ENCODE measurements at places on chromosomes 5 and 9.
A peak's percentile ranks its signal among the peaks of the same experiment; 100 is the strongest.

GRCh38 chr9:109463924-109464625, 34.0 kb downstream of the PTPN3 start:
- no peak for ATAC-seq

DNA sequence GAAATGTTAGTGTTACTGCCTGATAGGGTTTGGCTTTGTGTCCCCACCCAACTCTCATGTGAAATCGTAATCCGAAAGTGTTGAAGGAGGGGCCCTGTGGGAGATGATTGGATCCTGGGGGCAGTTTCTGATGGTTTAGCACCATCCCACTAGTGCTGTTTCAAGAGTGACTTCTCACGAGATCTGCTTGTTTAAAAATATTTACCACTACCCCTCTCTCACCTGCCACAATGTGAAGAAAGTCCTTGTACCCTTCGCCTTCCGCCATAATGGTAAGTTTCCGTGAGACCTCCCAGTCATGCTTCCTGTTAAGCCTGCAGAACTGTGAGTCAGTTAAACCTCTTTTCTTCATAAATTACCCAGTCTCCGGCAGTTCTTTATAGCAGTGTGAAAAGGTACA, 2.6 kb upstream of the RFX3 start:
- ATAC-seq, result peak; percentile 46

- ATAC-seq, result no peak
Observed at GRCh38 chr5:170631466-170632195, 127.8 kb downstream of the KCNIP1 start.

- no peak for ATAC-seq
Observed at GRCh38 chr9:110532908-110533665, 46.5 kb downstream of the SVEP1 start.

DNA sequence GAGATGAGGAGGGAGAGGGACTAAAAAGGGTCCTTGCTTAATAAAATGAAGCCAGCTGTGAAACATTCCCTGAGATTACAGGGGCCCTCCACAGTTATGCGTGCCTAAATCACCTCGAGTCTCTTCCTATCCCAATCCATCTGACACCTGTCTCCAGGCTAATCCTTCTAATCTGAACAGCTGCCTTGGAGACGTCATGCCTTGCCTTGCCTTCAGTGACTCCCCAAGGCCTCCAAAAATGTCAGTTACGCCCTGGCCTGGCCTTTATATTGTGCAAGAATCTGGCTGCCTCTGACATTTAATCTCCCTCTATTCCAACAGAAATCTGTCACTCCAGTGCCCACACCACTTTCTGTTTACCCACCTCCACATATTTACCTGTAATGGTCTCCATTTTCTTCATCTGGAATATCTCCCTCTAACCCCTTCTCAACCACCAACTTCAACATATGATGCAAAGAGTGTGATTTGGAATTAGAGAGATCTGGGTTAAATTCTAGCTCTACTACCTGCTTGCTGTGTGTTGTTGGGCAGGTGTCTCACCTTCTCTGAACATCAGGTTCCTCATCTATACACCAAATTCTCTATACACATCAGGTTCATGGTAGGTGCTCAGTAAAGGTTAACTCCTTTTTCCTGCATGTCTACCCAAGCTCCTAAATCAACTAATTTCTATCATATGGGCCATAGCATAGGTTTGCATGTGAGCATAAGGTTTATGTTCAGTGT, 57.9 kb downstream of the PTCD2 start:
- no peak for ATAC-seq

- no peak for ATAC-seq
Observed at GRCh38 chr9:97695995-97696802, 941 bp downstream of the XPA start.

- ATAC-seq, result no peak
Observed at GRCh38 chr5:82246960-82247574, 31.1 kb downstream of the RPS23 start.

DNA sequence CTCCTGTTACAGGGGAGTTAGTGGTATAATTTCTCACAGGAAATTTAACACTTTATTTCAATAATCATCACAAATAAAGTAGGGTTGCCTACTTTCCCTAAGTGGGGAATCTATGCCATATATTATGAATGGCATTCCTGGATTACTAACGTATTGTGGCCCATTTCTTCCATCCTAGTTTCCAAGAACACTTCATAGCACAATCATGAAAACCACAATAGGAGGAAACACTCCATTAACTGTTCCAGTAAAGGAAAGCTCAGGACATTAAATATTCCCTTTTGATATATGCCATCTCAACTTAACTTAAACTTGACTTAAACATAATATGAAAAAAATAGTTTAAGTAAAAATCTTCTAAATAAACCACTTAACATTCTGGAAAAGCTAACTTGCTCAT, 2.1 kb downstream of the CPLANE1 start:
- no peak for ATAC-seq

GRCh38 chr5:174729075-174729680, 4.8 kb downstream of the MSX2 start:
- ATAC-seq, result no peak

DNA sequence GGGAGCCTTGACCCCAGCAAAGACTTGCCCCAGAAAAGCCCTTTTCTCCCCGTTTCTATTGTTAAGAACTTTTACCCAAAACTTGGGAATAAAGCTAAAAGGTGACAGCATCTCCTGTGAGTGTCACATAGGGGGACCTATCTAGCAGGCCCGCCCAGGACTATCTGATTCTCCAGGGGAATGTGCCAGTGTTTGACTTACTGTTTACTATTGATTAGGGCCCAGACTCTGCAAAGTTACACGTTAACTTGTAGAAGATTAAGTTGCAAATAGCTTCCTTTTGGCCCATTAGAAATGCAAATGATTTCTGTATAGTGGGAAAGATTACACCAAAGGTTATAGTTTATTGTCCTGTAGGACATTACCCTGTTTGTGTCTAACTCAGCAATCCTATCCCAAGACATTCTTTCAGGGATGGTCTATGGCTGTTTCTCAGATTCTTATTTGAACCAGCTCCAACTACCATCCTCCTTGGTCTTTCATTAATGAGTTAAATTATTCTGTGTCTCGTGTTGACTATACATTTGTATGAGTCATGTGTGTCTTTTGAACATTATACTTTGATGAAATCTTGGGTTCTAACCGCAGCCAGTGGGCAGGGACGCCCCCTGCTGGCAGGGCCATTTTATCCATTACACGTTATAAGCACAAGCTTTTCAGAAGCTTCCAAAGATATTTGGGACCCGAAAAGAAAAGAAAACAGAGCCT, 60.7 kb downstream of the HRH2 start:
- peak; percentile 94 for ATAC-seq

- ATAC-seq, result no peak
Observed at GRCh38 chr5:179834120-179834519, 13.4 kb downstream of the SQSTM1 start.

DNA sequence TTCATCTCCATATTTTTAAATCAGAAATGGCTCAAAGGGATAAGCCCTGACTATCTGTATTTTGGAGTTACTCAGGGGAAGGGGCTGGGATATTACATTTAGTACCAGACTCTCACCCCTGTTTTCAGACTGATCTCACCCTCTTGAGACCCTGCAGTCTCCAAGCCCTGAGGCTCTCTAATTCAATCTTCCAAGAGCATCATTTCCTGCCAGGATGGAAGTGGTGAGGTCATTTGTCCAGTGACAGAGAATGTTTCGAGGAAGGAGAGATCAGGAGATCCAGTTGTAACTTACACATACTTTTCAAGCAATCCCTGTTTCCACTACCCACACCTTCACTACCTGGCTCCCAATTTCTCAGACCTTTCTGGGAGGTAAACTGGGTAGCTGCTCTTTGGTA, 295.5 kb upstream of the EFNA5 start:
- no peak for ATAC-seq

- ATAC-seq, result no peak
Observed at GRCh38 chr5:2451100-2451499, 300.4 kb downstream of the IRX2 start.

GRCh38 chr9:133320421-133320881, 15.5 kb downstream of the SURF6 start:
- ATAC-seq, result no peak

- ATAC-seq, result no peak
Observed at GRCh38 chr9:124625087-124625486, 117.9 kb upstream of the NR5A1 start.

DNA sequence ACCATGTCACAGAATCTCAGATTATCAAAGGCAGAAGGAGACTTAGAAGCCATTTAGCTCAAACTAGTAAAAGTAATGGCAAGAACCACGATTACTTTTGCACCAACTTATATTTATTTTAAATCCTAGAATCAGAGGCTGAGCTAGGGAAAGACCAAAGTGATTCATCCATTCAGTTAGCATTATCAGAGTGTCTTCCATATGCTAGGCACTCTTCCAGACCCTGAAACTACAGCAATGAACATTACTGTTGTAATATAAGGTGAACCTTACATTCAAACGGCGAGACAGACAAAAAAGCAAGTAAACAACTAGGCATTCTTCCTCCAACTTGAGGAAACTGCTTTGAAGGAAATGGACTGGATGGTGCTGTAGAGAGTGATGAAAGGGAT, 7.9 kb downstream of the PDE6A start:
- no peak for ATAC-seq

- ATAC-seq, result no peak
Observed at GRCh38 chr5:172077664-172078425, 71.4 kb upstream of the FBXW11 start.

Data from activated CD4-positive, CD25-positive, alpha-beta regulatory T cell treated with anti-CD3 and anti-CD28 coated beads, Interleukin-2, amount 50 U/mL, for 24 hours (primary cell).